ENCODE measurements at places on chromosomes 16 and 17. TPM values are rescaled to one million over a fixed set of nuclear protein-coding genes. Genes with fewer than 3 reads are reported as not detected.

DNA sequence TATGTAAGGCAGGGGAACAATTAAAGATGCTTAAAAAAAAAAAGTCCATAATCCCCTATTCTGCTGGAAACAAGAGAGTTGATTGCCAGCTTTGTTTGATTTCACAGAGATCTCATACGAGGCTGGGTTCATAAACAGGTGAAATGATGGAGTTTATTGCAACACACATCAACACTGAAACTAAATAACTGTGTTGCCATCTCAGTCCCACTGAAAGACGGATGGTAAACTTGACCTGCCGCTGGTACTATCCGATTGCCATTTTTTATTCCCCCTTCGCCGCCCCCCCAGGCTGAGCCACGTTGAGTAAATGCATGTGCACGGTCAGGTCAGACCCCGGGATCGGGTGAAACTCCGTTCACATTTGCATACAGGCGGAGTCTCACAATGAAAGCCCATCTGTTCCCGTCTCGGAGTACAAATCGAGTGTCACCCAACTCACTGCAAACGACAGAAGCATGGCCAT lies 119.2 kb downstream of the SKAP1 start:
- no peak for ATAC-seq

ADAM11 gene
- total RNA-seq = 0.96 TPM

DNA sequence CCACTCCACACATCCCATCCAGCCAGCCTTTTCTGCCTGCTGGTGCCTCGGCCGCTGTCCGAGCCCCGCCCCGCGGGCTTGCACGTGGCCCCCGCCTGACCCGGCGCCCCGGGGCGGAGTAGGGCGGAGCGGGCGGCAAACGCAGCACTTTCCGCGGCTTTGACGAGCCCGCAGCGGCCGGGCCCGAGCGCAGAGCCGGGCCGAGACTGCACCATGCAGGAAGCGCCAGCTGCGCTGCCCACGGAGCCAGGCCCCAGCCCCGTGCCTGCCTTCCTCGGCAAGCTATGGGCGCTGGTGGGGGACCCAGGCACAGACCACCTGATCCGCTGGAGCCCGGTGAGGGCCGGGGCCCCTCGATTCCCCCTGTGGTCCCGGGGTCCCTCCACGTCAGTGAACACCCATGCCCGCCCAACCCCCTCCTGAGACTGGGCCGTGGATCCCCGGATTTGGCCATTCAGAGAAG lies at the start of gene HSF4:
Gene HSF4 (plus strand): TSS at position 147 of the 463 bp plus-strand sequence. CDS start 67 bp downstream, at position 214.
- peak; percentile 27 for ATAC-seq

DNA sequence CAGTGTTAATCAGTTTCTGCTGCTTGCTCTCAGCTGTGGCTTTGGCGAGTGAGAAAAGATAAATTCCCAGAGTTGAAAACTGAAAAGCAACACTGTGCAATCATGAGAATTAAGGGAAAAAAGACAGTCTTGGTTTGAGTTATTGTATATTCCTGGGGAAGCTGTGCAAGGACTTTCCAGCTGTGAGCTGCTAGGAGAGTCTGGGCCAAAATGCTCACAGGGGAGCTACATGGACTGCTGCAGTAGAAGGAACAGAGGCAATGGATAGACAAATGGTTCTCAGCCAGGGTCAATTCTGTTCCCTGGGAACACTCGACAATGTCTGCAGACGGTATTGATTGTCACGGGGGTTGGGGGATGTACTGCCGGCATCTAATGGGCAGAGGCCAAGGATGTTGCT lies 102.0 kb upstream of the ADAMTS18 start:
- ATAC-seq = no peak

GRCh38 chr17:82732118-82732743 lies 3.2 kb upstream of the FN3K start:
- ATAC-seq = peak; percentile 9

DNA sequence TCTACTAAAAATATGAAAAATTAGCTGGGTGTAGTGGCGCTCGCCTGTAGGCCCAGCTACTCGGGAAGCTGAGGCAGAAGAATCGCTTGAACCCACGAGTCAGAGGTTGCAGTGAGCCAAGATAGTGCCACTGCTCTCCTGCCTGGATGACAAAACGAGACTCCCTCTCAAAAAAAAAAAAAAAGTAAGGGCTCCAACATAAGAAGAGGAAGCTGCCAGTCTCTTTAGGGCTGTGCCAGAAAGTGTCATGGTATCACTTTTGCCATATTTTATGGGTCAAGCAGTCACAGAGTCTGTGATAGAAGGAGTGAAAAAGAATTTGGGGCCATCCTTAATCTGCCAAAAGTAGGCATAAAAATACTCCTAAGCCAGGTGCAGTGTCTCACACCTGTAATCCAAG lies 1.4 kb upstream of the PIPOX start:
- no peak for ATAC-seq

ZG16 gene
- total RNA-seq = not detected

ITPRIPL2 gene
- 29.2 TPM for total RNA-seq

GRCh38 chr16:56514845-56515244 lies 5.0 kb downstream of the BBS2 start:
- ATAC-seq = peak; percentile 62

GRCh38 chr16:6753553-6753952 lies 579.1 kb upstream of the RBFOX1 start:
- ATAC-seq = no peak

- ATAC-seq = no peak
These were observed 11.5 kb upstream of the DUSP14 start for GRCh38 chr17:37478187-37478586.

- no peak for ATAC-seq
These were observed 24.2 kb downstream of the GPRC5B start for GRCh38 chr16:19860166-19861041.

AANAT gene
- not detected for total RNA-seq

- no peak for ATAC-seq
These were observed 65.6 kb downstream of the SDR42E1 start for GRCh38 chr16:81945665-81946064.

GRCh38 chr17:62180772-62181171 lies 115.7 kb upstream of the MED13 start:
- ATAC-seq = no peak

DNA sequence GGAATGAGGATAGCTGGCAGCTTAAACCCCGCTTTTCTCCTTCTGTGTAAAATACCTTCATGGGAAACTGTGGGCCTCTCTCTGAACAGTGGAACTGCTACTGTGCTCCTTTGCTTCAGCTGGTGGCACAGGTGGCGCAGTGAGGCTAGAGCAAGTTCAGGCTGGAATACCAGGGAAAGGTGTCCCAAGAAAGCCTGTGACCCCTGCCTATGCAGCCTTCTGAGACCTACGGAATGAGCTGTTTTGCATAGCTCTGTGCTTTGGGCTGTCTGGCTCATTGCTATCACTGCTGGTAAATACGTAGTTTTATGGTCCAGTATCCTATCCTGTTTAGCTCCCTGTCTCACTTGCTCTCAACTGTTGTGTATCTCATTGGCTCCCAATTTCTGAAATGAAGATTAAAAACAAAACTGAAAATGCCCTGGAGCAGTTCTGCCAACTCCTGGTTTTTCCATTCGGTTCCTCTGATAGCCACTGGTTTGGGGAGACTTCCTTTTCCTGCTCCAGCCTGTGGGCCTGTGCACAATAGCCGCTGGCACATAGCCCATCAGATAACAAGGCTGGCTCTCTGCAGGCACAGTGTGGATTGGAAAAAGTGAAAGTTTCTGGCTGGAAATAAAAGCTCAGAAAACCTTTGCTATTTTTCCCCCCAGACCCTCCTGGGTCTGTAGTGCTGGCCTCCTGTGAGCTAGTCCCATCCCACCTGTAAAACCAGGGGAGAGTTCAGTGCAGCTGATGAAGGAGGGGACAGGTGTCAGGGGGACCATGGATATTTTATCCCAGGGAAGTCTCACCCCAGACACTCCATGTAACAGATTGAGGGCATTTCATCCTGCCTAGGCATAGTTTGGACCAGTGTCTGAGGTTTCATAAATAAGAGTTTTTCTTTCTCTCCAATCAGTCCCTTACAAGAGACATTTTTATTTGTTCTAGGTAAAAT lies 24.0 kb downstream of the LIMD2 start:
- ATAC-seq = peak; percentile 74

DCAKD gene
- total RNA-seq = 19.5 TPM

DNA sequence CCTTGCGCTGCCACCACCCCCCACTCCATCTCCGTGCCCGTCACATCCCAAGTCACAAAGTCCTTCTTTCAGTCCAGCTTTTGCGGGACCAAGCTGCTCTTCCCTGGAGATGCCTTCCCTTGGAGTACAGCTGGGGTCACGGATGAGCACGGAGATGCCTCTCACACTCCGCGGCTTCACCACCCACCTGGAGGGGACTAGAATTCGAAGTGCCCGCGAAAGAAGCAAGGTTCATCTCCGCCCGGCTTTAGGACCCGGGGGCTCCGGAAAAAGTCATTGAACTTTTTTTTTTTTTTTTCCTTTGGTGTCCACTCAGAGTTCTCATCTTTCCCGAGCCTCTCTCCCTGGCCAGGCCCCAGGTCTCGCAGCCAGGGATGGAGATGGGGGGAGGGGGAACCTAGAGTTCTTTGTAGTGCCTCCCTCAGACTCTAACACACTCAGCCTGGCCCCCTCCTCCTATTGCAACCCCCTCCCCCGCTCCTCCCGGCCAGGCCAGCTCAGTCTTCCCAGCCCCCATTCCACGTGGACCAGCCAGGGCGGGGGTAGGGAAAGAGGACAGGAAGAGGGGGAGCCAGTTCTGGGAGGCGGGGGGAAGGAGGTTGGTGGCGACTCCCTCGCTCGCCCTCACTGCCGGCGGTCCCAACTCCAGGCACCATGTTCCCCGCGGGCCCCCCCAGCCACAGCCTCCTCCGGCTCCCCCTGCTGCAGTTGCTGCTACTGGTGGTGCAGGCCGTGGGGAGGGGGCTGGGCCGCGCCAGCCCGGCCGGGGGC lies at the start of gene FKBP10:
Gene FKBP10 (plus strand): TSS at position 624 of the 771 bp plus-strand sequence. CDS start 31 bp downstream, at position 655.
- ATAC-seq = no peak

GRCh38 chr17:57662041-57662440 lies 83.1 kb downstream of the CCDC182 start:
- no peak for ATAC-seq

DNA sequence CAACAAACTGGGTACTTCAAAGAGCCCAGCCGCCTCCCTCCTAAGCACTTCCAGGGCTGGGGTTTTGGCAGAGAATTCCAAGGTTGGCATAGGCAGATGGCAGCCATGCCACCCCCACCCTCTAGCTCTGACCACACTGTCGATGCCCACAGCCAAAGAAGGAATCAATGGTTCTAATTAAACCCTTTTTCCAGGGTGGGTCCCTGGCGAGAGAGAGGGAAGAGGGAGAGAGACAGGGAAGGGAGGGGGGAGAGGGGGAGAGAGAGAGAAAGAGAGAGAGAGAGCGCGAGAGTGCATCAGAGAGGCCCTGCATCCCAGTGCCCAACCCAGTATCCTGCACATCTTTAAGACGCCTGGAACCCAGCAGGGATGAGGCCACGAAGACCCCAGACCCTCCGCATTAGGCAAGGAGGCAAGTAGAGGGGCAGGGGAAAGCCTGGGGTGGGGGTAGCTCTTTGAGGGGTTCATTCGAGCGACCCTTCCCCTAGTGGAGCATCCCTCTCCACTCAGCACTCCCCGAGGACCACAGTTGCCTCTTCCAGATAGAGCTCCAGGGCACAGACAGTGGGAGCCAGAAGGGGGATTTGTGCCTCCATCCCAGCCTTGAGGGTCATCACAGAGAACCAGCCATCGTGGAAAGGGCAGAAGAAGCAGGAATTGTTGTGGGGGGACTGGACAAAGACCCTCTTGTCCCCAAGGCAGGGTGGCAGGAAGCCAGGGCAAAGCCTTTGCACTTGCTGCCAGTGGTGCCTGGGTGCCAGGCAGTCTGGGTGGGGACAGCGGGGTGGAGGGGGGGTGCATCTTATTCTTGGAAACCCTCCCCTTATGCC lies 2.6 kb downstream of the SRCIN1 start:
- ATAC-seq = no peak

NPIPA3 gene
- total RNA-seq = 1.8 TPM
